ENCODE measurements at places on chromosomes 5 and 9. TPM values are rescaled to one million over a fixed set of nuclear protein-coding genes. Genes with fewer than 3 reads are reported as not detected.

SLC45A2 gene
- not detected for total RNA-seq

OTP gene
- not detected for total RNA-seq

FCN2 gene
- total RNA-seq = not detected

ARSI gene
- total RNA-seq = 0.19 TPM

N4BP3 gene
- 0.56 TPM for total RNA-seq

FOXI1 gene
- not detected for total RNA-seq

TMEM167A gene
- total RNA-seq = 84.1 TPM

AHRR gene
- total RNA-seq = 3.2 TPM

PPP1R26 gene
- 19.1 TPM for total RNA-seq

NSA2 gene
- total RNA-seq = 84.9 TPM

EMB gene
- 31.2 TPM for total RNA-seq

SNCAIP gene
- total RNA-seq = 0.12 TPM

LPAR1 gene
- total RNA-seq = 0.47 TPM

KCTD16 gene
- total RNA-seq = 0.20 TPM

KIF4B gene
- total RNA-seq = not detected

CWC27 gene
- total RNA-seq = 36.4 TPM

NUDT12 gene
- 11.4 TPM for total RNA-seq

TAS2R1 gene
- total RNA-seq = not detected

TCF7 gene
- total RNA-seq = 0.29 TPM

BTNL3 gene
- not detected for total RNA-seq

HTR4 gene
- not detected for total RNA-seq

ADAMTS13 gene
- total RNA-seq = 6.1 TPM

PCDHGA12 gene
- total RNA-seq = 0.79 TPM

MACIR gene
- 6.6 TPM for total RNA-seq

CTXN3 gene
- total RNA-seq = not detected

SLC36A3 gene
- total RNA-seq = not detected

RLN1 gene
- total RNA-seq = not detected

SCGB3A2 gene
- not detected for total RNA-seq

BHMT2 gene
- total RNA-seq = not detected

CCDC180 gene
- 5.1 TPM for total RNA-seq

PPP2R2B gene
- total RNA-seq = not detected

PCDHA6 gene
- 1.5 TPM for total RNA-seq

RECK gene
- 3.7 TPM for total RNA-seq

NCS1 gene
- total RNA-seq = 27.8 TPM

SLIT3 gene
- total RNA-seq = 0.34 TPM

BNC2 gene
- total RNA-seq = not detected

PCDHB7 gene
- total RNA-seq = 0.29 TPM

PCDHGA1 gene
- total RNA-seq = 0.35 TPM

GDNF gene
- not detected for total RNA-seq

SLC23A1 gene
- total RNA-seq = not detected

CRB2 gene
- not detected for total RNA-seq

PPP3R2 gene
- not detected for total RNA-seq

SEMA6A gene
- 2.1 TPM for total RNA-seq

ADRA1B gene
- total RNA-seq = 0.14 TPM

GKAP1 gene
- 5.8 TPM for total RNA-seq

SLC25A2 gene
- 0.79 TPM for total RNA-seq

ANXA2R gene
- total RNA-seq = 1.3 TPM

MARCHF3 gene
- total RNA-seq = 6.9 TPM

PCDHGC4 gene
- 1.7 TPM for total RNA-seq

POU4F3 gene
- total RNA-seq = 0.16 TPM

LURAP1L gene
- 59.2 TPM for total RNA-seq

LIX1 gene
- total RNA-seq = not detected

C9 gene
- not detected for total RNA-seq

ERAP2 gene
- 2.5 TPM for total RNA-seq

MARCOL gene
- not detected for total RNA-seq

CER1 gene
- not detected for total RNA-seq

STPG3 gene
- not detected for total RNA-seq

TMEM171 gene
- total RNA-seq = 0.42 TPM
